ENCODE measurements at places on chromosomes 11 and 22.

DNA sequence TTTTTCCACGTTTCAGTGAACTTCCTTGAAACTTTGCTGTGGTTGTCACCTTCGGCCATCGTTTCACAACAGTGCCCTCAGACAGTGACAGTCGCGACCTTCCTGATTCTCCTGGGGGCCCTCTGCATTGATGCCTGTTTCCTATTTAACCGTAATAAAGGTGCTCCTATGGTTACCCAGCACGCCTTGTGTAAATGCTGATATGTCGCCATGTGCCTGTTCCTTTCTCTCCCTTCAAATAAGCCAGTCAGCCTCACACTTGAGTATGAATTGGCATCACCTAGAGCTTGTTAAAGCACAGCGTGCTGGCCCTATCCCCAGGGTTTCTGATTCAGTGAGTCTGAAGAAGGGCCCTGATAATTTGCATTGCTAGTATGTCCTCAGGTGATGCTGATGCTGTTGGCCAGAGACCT, 104.8 kb downstream of the MICAL2 start:
- no peak for DNase-seq

DNA sequence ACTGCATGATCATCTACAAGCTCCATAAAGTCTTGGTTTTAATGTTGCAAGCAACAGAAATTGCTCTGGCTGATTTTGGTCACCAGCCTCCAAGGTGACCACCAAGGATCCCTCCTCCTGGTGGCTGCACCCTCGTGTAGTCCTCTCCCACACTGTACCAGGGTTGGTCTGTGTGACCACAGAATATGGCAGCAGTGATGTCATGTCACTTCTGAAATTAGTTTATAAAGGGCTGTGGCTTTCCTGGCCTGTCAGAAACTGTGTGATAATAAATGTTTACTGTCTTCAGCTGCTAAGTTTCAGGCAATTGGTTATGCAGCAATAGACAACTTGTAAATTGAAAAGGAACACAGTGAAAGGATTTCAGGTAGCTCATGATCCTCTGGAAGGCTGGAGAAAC, 5.3 kb upstream of the PRDM11 start:
- DNase-seq = no peak

DNA sequence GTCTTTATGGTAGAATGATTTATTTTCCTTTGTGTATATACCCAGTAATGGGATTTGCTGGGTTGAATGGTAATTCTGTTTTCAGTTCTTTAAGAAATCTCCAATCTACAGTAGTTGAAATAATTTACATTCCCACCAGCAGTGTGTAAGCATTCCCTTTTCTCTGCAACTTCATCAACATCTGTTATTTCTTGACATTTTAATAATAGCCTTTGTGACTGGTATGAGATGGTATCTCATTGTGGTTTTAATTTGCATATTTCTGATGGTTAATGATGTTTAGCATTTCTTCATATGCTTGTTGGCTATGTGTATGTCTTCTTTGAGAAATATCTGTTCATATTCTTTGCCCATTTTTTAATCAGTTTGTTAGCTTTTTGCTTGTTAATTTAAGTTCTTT, 901.2 kb downstream of the METTL15 start:
- no peak for DNase-seq

- DNase-seq = no peak
Observed at GRCh38 chr22:22689621-22690345, 45.4 kb downstream of the GGTLC2 start.

Data from SIG-M5 (cell line).